Activated naive CD4-positive, alpha-beta T cell treated with anti-CD3 and anti-CD28 coated beads, Interleukin-2, amount 50 U/mL, for 72 hours (primary cell): ENCODE measurements at places on chromosomes 12 and 14.

GRCh38 chr14:97266653-97267052 is 469.5 kb downstream of the VRK1 start:
- DNase-seq = no peak

DNA sequence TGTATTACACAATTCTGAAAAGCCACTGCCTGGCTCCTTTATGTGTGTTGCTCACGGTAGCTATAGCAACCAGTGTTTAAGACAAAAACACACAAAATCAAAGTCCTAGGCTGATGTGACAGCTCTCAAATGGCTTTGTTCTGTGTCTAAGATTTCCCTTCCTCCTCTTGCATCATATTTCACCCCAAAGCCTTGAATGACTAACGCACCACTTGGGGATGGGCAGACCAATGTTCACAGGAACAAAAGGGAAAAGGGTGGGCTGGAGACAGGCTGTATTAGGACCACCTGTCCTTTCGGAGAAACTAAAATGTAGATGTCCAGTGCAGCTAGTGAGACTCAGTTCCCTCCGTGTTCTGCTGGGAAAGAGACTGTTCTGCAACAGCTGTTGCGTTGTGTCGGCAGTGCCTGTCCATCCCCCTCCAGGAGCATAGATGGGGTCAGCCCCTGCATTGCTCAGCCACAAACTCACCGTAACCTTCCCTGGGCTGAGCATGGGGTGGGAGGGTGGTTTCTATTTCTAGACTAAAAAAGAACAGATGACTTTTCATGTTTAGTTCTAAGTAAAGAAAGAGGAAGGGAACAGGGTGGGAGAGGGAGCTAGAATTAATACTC is 26.8 kb upstream of the DAAM1 start:
- DNase-seq = no peak

- no peak for DNase-seq
Measured at GRCh38 chr12:70317781-70318180, 48.3 kb upstream of the KCNMB4 start.

- DNase-seq = no peak
Measured at GRCh38 chr12:98532687-98533304, 17.4 kb downstream of the TMPO start.

DNA sequence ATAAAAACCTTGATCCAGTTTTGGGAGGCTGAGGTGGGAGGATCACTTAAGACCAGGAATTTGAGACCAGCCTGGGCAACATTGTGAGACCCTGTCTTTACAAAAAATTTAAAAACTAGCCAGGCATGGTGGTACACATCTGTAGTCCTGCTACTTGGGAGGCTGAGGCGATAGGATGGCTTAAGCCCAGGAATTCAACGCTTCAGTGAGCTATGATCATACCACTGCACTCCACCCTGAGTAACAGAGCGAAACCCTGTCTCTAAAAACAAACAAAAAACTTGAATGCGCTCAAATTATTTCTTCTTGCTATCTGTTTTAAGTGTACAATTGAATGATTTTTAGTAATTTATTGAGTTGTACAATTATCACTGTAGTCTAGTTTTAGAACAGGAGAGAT is 20.1 kb downstream of the WDR20 start:
- no peak for DNase-seq

DNA sequence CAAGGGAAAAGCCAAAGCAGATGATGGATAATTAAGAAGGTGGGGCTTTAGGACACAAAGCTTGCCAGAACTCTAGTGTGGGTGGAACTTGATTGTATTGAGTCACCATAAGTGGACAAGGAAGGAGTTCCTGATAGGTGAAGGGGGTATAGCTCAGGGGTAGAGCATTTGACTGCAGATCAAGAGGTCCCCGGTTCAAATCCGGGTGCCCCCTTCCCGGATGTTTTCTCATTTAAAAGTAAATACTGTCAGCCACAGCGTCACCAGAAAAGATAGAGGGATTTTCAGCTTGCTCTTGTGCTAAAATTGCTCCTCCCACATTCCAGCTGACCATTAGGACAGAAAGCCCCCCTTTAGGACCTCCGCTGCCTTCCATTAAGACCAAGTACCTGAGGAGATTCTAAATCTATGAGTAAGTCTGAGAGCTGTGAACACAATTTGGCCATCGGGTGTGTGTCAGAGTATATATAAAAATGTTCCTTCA is 36.6 kb downstream of the DCAF4 start:
- no peak for DNase-seq
